B cell (primary cell): ENCODE measurements at places on chromosomes 5 and 9.
A peak's percentile ranks its signal among the peaks of the same experiment; 100 is the strongest.

DNA sequence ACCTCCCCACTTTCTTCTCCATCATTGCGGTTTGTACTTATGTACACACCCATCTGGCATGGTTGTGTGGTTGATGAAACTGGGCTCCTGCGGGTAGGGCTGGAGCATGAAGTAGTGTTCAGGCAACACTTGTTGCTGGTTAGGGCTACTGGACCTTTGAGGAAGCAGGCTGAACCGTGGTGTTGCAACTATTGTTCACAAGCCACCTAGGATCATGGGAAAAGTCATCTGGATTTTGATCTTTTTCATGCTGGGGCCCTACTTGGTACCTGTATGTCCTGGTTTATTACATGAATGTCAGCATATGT lies 40.1 kb upstream of the TIFAB start:
- no peak for DNase-seq

GRCh38 chr5:143882520-143882919 lies 70.6 kb downstream of the HMHB1 start:
- DNase-seq: no peak

DNA sequence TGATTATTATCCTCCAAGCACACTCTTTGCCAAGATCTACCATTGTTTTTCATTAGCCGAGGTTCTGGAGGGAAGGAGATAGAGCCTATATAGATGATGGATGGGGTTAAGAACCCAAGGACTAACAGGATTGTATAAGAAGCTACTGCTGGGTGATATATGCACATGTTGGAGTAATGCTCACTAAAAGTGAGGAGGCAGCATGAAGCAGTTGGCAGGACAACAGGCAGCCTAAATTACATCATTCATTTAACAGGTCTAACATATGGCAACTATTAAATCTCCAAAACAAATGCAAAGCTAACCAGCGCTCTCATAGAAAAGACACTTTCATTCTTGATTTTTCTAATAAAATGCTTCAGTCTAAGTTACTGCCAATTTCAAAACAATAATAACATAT lies 293.2 kb downstream of the EPB41L4A start:
- DNase-seq: no peak

DNA sequence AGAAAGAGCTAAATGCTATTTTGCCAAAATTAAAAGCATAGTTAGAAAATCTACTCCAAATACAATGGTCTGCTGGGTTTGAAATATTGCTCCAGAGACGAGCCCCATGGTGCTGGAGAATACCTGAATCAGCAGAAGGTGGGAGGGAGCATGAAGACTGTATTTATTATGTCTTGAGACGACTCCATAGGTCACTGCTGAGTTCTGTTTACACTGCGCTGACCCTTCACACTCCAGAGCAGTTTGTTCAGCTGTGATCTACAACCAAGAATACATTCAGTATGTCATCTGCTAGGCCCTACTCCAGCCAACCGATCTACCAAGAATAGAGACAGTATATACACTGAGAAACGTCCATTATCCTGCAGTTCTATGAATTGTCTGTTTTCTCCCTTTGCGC lies 150.5 kb downstream of the TLE1 start:
- no peak for DNase-seq

- no peak for DNase-seq
Measured at GRCh38 chr9:88991066-88992034, at the start of gene S1PR3. TSS of gene S1PR3 (plus strand) at chr9:88991468. CDS start at chr9:89001201, 9,733 bp downstream.

- DNase-seq: no peak
Measured at GRCh38 chr9:113771199-113771598, 104.9 kb upstream of the ZNF618 start.

DNA sequence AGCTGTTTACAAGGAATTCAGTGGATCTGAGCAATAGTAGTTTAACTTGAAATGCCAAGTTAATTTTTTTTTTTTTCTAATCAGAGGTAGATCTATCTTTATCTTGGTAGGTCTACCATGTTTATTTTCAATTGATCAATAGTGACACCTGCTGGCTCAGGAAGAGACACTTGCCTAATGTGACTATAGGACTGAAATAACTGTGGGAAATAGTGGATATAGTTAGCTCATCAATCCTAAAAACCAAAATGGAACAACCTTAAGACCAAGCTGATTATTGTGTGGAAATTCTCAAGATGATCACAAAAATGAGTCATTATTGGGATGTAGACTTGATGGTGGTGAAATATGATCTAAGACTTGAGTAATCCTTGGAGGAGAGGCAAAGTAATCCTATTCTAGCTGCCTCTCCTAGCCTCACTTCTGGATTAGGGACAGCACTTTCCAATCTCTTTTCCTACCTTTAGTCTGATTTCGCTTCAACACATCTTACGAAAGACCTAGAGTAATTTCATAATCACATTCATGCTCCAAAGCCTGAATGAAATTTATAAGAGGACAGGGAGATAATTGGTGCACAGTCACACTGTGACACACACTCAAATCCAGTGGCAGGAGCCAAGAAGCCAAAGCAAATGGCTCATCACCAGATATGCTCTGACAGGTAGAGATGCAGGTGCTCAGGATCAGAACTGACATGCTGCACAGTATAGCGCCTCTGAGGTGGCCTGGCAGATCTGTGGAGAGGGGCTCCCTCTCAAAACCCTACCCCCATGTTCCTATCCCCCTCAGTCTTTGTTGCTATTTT lies 156.3 kb downstream of the HMHB1 start:
- peak; percentile 10 for DNase-seq

- DNase-seq: no peak
Measured at GRCh38 chr5:89208811-89209210, 325.8 kb upstream of the MEF2C start.

DNA sequence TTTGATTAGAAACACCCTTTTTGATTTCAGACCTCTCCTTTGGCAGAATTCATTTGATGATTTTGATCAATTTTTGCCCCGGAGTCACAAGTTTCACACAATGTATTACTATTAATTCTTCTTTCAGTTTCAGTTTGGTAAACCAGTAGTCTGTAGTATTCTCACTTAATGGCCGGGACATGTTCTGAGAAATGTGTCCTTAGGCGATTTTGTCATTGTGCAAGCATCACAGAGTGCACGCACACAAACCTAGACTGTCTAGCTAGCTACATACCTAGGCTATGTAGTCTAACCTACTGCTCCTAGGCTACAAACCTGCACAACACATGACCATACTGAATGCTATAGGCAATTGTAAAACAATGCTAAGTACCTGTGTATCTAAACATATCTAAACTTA lies 662.5 kb downstream of the IRX1 start:
- no peak for DNase-seq

GRCh38 chr5:147613359-147613758 lies 103.5 kb upstream of the DPYSL3 start:
- no peak for DNase-seq

DNA sequence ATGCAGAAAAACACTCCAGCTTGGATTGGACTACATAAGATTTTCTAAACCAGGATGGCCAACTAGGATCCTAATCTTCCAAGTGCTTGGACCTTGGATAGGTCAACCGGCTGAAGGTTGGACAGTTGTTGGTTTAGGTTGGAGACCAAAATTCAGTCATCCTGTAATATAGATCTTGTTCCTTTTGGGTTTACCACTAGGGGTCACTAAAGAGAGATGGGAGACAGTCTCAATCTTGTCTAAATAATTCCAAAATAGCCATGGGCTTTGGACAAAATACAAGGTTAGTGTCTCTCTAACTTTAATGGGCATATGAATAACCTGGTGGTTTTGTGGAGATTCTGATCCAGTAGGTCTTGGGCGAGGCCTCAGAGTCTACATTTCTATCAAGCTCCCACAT lies 148.7 kb upstream of the ERCC6L2 start:
- DNase-seq: peak; percentile 11

DNA sequence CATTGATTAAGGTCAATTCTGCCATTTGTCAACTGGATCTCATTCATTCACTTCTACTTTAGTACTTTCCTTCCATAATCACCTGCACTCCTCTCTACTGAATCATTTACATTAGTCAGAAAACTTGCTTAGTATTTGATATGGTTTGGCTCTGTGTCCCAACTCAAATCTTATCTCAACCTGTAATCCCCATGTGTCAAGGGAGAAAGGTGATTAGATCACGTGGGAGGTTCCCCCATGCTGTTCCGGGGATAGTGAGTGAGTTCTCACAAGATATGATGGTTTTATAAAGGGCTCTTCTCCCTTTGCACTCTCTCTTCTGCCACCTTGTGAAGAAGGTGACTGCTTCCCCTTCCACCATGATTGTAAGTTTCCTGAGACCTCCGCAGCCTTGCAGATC lies 23.7 kb upstream of the UGCG start:
- no peak for DNase-seq

DNA sequence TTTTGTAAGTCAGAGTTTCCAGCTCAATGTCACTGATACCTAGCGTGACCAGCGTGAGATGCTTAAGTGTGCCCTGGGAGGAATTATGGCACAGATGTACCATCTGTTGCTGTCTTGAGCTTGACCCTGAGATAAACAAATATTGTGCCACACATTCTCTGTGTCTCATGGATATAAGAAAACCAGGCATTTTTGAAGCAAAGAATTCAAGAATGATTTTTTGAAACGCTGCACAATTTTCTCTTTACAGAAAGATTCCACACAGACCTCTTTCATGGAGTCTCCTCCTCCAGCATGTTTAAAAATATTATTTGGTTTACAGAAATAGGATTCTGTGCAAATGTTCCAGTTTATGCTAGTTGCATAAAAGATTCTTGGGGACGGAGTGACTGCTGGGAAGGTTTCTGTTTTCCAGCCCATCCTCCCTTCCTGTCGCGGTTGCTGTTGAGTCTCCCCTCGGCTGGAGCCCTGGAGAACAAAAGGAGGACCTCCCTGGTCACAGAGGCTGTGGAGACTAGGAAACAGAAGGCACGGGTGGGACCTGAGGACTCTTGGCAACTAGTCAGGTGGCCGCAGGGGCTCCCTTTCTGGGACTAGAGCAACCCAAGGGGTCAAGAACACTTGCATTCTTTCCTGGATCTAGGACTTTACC lies 120.8 kb downstream of the RASGRF2 start:
- no peak for DNase-seq

- DNase-seq: no peak
Measured at GRCh38 chr5:132807163-132807838, 5.8 kb upstream of the SOWAHA start.

GRCh38 chr5:30106596-30106995 lies 1086.9 kb upstream of the CDH6 start:
- no peak for DNase-seq

DNA sequence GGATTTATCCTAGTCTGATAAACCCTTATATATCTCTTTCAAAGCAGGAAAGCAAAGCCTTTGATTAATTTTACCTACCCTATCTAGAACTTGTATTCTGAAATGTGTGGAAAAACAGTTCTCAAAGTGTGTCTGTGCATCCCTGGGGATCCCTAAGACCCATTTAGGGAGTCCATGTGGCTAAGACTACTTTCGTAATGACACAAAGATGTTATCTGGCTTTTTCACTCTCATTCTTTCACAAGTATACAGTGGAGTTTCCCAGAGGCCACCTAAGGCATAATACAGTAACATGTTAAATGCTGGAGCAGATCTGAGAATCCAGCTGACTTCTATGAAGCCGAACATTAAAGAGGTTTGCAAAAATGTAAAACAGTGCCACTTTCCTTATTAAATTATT lies 54.3 kb upstream of the TNFSF15 start:
- no peak for DNase-seq

GRCh38 chr9:86281593-86282076 lies 703 bp downstream of the ISCA1 start:
- no peak for DNase-seq

- DNase-seq: no peak
Measured at GRCh38 chr9:121508415-121508814, 8.8 kb upstream of the GGTA1 start.

DNA sequence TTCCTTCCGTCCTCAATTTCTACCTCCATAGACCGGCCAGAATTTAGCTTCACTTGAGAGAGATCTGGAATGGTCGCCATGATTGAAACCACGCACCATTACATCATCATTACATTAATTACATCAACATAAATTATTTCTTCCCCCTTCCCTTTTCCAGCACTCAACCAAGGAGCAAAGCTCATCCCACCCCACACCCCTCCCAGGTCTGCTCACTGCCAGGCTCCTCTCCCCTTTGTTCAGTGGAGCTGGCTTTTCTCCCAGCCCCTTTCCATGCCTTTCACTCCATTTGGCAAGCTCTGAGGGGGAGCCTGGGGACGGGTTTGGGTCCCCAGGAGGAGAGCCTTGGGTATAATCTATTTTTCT lies 8.4 kb downstream of the RACK1 start:
- no peak for DNase-seq

GRCh38 chr5:131649161-131649560 lies 14.1 kb upstream of the RAPGEF6 start:
- no peak for DNase-seq

GRCh38 chr9:115146581-115147021 lies 28.6 kb upstream of the TNC start:
- DNase-seq: no peak
